ENCODE measurements at places on chromosomes 3 and 15.

- peak; percentile 94 for DNase-seq
These were observed at the start of gene ITGB5 for GRCh38 chr3:124887177-124887931. ITGB5 (minus strand) TSS chr3:124887365; CDS start chr3:124887000, 365 bp downstream.

- no peak for DNase-seq
These were observed 290.0 kb upstream of the CFAP20DC start for GRCh38 chr3:59339818-59340217.

DNA sequence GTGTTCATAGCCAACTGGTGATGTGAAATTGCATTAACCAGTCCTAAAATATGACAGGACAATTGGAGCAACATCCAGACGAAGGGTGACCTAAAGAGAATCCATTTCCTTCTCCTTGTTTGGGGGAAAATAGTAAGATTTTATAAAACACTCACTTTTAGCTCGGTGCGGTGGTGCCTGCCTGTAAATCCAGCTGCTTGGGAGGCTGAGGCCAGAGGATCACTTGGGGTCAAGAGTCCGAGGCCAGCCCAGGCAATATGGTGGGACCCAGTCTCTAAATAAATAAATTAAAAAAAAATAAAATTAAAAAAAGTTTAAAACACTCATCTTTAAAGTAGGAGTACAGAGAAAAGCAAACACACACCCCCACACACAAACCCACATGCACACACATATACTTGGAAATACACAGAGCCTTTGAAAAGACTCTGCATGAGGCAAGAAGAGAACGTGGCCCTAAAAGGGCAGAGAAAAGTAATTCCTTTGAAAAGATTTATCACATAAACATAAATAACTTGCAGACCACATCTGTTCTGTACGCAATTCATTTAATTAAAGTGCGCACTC, 14.1 kb upstream of the LOXL1 start:
- no peak for DNase-seq

GRCh38 chr15:98728082-98728810, 79.9 kb downstream of the IGF1R start:
- DNase-seq = no peak

GRCh38 chr15:81301815-81302399, 22.0 kb downstream of the STARD5 start:
- no peak for DNase-seq

DNA sequence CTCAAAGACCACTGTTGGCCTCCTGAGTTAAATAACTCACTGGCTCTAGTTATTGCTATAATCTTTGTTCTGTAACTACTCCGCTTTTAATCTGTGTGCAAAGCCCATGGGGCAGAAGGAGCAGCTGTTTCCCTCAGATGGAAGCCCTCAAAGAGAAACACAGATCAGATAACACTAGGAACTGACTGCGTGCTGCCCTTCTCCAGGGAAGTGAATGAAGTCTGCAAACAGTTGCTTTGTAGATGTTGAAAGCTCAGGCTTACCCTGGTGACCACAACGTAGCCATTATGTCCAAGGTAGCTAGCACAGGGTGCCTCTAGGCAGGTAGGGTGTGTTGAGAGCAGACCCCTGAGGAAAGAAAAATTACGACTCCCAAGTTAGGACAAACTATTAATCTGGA, 152.3 kb upstream of the STAC start:
- DNase-seq = no peak

DNA sequence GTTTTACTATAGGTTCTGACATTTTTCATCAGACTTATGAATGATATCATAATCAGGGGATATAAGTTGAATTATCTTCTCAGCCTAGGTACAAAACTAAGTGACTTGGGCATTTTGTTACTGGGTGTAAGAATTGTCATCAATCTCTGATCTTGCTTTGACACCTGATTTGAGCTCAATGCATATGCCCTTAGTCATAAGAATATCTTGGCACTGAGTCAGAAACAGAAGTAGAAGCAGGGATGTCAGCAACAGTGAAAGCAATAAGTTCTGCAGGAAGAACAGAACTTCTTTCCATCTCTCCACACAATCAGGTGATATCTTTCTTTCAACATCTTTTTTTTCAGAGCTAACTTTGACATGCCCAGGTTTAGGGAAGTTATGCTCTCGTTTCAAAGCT, 14.6 kb downstream of the SLITRK3 start:
- DNase-seq = no peak

- DNase-seq = no peak
These were observed 3.2 kb downstream of the CPEB1 start for GRCh38 chr15:82643992-82644391.

DNA sequence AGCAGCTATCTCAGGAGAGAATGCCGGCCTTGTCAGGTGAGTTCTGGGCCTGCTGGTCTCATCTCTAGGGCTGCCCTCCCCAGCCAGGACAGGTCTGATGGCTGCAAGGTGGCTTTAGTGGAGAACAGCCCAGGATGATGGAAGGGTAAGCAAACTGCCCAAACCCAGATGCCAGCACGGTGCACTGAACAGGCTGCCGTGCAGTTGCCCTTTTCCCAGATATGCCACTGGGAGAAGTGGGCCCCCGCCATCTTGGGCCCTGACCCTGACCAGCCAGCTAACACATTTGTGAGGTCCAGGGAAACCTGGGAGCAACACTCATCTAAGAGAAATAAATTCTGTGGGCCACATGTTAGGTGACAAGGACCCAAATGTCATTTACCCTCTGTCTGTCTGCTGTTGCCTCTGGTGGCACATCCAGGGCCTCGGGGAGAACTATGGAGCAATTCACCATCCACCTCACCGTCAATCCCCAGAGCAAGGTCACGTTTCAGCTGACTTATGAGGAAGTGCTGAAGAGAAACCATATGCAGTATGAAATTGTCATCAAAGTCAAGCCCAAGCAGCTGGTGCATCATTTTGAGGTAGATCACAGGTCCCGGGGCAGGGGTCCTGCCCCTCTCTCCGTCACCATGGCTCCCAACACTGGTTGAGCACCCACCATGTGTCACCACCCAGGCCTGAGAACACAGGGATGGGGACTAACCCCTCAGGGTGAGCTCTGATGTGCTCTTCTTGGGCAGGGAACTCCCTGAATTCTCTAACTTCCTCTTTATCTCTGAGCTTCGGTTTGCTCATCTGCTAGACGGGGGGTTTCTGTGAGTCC, 1.8 kb downstream of the ITIH1 start:
- DNase-seq = no peak

- DNase-seq = no peak
These were observed 549.5 kb downstream of the DIPK2A start for GRCh38 chr3:144521131-144521530.

- no peak for DNase-seq
These were observed 222.8 kb upstream of the ST8SIA2 start for GRCh38 chr15:92170897-92171296.

DNA sequence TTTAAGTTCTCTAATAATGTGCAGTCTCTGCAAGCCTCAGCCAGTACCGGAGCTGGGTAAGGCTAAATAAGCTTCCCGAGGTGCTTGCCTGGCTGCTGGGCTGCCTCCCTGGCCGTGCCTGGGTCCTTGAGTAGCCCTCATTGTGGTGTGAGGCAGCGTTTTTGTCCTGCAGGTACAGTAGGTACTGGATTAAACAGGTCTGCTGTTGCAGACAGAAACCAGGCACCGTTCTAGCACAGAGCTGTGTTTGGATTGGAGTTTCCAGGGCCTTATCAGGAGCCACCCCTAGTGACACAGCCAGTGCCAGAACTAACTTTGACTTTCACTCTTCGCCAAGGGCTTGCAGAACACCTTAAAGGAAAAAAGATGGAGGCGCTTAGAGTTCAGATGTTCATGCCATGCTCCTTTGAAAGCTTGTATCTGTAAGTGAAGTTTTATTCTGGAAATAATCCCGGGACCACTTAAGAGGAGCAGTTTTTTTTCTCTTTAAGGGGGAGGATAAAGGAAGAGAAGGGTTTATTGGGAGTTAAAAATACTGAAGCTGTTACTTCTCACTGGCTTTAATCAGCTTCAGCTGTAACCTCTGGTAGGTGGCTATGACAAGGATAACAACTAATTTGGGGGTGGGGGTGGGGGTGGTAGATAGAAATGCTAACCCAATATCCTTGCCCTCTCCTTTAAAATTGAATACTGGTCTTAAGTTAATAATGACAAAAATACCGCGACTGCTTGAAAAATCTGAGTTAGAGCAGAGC, 126.8 kb downstream of the MITF start:
- DNase-seq = peak; percentile 68

DNA sequence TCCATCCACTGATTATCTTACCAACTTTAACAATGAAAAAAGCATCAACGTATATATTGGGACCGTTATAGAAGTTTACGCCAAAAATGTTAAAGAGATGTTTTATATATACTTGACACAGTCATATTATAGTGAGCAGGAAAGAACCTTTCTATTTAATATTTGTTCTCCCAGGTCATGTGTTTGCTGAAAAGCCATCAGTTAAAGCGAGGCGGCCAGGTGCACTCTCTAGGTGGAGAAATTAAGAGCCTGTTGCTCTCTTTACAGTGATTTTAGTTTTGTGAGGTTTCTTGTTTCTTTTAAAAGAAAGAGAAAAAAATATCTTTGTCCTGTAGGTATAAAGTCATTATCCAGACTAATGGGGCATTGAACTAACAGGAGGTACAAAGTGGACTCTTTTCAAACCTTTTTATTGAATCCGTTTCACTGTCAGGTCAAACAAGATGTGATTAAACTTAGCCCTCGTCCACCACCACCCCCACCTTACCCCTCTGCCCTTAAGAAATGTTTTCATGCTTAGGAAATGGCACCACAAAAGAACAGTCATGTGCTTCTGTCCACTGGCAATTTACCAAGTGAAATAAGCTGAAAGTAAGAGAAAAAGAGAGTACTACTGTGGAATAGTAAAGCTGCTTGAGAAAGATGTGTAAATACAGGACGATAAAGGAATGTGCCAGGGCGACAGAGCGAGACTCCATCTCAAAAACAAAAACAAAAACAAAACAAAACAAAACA, 279.9 kb downstream of the PTPRG start:
- DNase-seq = no peak

- peak; percentile 23 for DNase-seq
These were observed 25.9 kb upstream of the CDV3 start for GRCh38 chr3:133547432-133548041.

- DNase-seq = no peak
These were observed 138.8 kb upstream of the TLE3 start for GRCh38 chr15:70236341-70237086.

DNA sequence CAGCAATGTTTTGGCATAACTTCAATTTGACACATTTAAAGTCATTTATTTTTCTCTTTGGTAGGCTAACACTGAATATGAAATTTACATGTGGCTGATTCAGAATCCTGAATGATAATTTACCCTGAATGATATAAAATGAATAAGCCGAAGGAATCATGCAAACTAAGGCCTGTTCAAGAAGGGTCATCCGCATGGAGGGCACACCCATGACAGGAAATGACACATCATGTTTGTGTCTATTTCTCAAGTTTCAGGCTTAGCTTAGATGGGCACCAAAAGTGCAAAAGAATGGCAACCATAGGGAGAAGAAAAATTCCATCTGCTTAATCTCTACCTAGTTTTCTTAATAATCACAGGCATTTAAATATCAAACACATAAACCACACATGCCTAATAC, 141.5 kb downstream of the DUT start:
- DNase-seq = no peak

GRCh38 chr3:184598574-184598927, 37.0 kb downstream of the EPHB3 start:
- peak; percentile 7 for DNase-seq

GRCh38 chr3:49500732-49501609, 30.9 kb downstream of the DAG1 start:
- peak; percentile 70 for DNase-seq

GRCh38 chr3:12574661-12575060, 17.8 kb downstream of the MKRN2 start:
- DNase-seq = peak; percentile 80

- no peak for DNase-seq
These were observed 413.6 kb downstream of the ROBO1 start for GRCh38 chr3:79354179-79354688.

DNA sequence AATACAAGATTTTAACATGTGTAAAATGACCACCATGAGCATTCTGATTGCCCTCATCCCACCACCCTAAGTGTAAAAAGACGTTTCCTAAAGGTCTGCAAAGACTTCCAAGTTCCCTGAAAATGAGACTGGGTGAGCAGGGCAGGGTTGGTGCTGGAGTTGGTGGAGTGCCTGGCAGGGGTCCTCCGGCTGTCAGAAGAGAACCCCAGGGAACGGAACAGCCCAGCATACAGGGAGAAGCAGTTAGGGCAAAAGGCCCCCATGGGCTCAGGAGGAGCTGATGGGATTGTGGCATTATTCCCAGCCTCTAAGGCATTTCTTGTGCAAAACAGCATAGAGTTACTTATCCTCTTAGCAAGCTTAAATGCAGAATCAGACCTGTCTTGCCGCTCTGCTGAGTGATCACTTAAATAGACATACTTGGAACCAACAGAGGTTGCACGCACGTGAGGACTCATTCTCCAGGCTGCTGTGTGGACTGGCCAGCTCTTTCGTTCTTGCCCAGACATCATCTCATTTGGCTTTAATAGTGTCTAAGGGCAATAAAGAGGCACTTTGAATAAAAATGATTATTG, 36.0 kb downstream of the XYLB start:
- no peak for DNase-seq

- DNase-seq = peak; percentile 16
These were observed 24.0 kb upstream of the C3orf70 start for GRCh38 chr3:185176750-185177359.

GRCh38 chr3:115659253-115660220, 36.2 kb downstream of the GAP43 start:
- no peak for DNase-seq

DNA sequence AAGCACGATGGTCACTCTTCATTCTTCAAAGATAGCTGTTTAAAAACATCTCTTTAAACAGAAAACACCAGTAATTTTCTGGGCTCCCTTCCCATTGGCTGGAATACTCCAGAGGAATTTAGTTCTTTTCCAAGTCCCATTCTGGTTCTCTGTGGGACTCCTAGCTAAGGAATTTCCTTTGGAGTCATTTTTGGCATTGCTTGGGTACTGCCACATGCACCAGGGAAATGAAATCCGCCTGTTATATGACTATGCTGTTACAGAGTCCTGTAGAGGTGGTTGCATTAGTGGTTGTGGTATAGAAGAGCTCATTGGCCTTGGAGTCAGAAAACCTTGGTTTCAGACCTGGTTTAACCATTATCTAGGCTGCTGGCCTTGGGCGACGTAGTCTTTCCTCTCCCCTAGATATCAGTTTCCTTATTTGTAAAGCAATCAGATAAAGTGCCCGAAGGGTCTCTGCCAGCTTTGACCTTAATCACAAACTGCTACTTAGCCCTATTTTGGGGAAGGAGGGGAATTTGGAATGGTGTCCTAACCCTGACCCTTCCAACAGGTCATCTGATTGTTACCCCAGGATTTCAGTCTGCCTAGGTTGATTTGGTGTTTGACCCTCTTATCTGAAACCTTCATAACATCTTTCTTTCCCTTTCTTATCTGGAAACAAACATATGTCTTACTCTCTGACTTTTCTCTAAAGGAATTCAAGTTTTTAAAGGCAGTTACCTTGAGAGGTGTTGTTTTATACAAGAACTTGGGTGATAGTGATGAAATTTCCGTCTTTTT, 13.4 kb downstream of the RTP1 start:
- no peak for DNase-seq
